ENCODE measurements at places on chromosomes 7 and 10.

GRCh38 chr10:21173802-21174714 is 276.9 kb upstream of the NEBL start:
- ATAC-seq: peak; percentile 65

- peak; percentile 36 for ATAC-seq
These were observed 170.2 kb upstream of the CHRM2 start for GRCh38 chr7:136698231-136698630.

DNA sequence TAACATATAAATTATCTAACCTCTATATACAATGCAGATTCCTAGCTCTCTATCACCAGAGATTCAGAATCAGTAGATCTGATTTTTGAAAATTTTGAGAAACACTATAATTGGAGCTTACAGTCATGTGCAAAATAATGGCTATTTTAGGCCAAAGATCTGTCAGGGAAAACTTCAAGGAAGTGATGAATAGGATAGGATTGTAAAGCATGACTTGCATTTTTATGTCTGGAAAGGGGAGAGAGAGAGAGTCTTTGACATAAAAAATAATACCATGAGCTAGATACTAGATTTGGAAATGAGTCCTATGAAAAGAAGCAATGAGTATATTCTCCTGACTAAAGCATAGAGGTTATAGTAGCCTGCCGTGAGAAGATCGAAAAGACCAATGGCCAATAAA is 181.1 kb downstream of the SDHAF3 start:
- no peak for ATAC-seq

- ATAC-seq: no peak
These were observed 133.0 kb downstream of the PTPRN2 start for GRCh38 chr7:158454631-158455030.

- ATAC-seq: peak; percentile 33
These were observed 245.5 kb downstream of the REEP3 start for GRCh38 chr10:63766745-63767137.

GRCh38 chr7:69722843-69723242 is 124.6 kb downstream of the AUTS2 start:
- peak; percentile 34 for ATAC-seq

- ATAC-seq: no peak
These were observed 93.5 kb upstream of the LRRC4 start for GRCh38 chr7:128124786-128125185.

DNA sequence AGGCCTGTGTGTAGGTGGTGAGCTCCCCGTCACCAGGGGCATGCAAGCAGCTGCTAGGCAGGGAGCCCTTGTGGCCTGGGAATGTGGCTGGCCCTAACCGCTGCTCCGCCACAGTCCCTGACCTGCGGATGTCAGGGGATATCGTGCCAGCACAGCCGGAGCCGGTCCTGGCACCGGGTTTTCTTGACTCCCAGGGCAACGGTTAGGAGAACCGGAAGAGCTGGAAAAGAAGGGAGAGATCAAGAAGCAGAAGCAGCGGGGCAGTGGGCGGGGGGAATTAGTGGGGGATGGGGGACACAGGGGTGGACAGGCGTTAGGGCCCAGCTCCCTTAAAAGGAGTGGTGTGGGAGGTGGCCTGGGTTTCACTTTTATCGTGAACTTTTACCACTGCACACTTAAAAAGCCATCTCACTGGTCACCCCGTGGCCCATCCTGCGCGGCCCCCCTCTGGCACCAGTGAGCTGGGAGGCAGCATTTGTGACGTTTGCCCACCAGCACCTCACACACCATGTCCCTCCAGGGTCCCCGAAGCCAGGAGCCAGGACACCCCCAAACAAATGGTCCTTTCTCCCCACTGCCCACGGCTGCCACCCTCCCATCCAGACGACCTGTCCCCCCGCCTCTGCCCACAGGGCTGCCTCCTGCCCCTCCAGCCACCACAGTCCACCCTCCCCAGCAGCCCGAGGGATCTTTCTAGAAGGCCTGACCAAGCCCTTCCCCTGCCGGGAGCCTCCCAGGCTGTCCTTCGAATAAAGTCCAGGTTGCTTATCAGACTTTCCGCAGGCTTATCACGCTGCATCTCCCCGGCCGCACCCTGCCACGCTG is 1.8 kb upstream of the MICALL2 start:
- no peak for ATAC-seq

DNA sequence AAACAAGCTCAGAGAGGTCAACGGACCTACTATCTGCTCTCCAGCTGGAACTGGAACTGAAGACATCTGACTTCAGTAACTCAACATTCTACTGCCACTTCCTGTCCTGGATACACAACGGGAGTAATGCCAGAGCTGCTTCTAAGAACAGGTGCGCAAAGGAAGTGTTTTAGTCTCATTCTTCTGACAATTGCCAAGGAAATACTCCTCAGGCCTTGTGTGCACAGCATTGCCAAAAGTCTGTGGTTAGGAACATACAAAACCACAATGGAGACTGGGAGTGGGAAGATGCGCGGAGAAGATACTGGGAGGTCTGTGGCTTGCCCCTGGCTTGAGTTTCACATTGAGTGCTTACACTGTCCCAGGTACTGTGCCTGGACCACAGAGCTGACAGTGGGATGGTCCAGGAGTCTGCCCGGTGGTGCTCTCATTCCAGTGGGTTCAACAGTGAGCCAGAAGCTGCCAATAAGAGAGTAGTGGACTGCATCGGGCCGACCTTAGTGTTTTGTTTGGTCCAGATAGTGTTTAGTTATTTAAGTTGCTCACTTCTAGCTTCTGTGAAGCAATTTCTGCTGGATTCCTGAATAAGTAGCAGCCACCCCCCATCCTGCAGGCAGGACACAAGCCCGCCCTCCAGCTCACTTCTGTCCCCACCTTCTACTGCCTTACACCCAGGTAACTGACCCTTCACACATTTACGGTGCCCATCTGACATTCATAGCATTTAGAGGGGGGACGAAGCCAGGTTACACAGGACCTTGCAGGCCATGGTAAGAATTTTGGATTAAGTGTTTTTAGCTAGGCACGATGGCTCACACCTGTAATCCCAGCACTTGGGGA is 10.3 kb downstream of the TBL2 start:
- peak; percentile 16 for ATAC-seq

DNA sequence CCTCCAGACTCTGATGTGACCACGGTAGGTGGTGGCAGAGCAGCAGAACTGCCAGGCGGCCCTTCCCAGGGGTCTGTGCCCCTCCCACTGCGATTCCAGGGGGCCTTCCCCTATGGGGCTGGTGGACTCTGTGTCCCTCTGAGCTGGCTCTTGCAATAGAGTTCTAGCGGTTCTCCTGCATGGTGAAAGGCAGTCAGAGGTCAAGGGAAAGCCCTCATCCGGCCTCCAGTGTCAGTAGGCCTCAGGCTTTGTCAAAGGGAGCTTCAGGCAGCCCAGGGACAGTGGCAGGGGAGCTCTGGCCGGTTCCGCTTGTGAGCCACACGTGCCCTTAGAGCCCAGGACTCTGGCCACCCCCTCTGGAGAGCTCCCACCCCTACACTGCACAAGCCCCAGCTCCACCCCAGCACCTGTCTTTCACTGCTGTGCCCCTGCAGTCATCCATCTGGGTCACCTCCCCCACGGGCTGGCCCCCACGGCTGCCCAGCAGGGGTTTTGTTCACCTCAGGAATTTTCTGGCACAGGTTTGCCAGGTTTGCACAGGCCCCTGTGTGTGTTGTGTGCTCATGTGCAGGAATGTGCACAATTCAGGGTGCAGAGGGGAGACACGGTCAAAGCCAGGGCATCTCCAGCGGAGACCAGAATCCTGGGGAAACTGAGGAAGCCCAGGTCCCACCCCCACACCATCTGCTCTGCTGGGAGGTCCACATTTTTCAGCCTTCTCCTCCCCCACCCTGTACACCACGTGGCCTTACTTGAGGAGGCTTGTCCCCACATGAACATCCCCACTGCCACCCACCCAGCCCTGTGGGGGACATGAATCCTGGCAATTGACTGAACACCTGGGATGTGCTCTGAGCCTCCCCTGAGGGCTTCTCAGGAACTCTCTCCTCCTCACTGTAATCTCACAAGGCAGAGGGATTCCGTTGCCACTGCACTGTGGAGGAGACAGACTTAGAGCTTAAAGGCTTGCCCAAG is 23.8 kb downstream of the C10orf105 start:
- no peak for ATAC-seq

GRCh38 chr7:82805527-82805960 is 357.1 kb downstream of the PCLO start:
- peak; percentile 99 for ATAC-seq

GRCh38 chr7:140990193-140990962 is 24.4 kb downstream of the MRPS33 start:
- no peak for ATAC-seq

- ATAC-seq: no peak
These were observed 718.2 kb downstream of the LRMDA start for GRCh38 chr10:76149602-76150138.

- no peak for ATAC-seq
These were observed 295.2 kb downstream of the CAMK1D start for GRCh38 chr10:12644380-12645144.

- ATAC-seq: no peak
These were observed 16.8 kb upstream of the MTPAP start for GRCh38 chr10:30365883-30366282.

- ATAC-seq: no peak
These were observed 31.1 kb downstream of the CALML3 start for GRCh38 chr10:5555881-5556280.

Measured in SK-N-SH treated with all-trans-retinoic acid at 6 μM for 48 hours (cell line).